ENCODE measurements at places on chromosomes 6 and 20.
A peak's percentile ranks its signal among the peaks of the same experiment; 100 is the strongest.

- DNase-seq, result no peak
Measured at GRCh38 chr20:47338131-47338628, 18.3 kb downstream of the ZMYND8 start.

DNA sequence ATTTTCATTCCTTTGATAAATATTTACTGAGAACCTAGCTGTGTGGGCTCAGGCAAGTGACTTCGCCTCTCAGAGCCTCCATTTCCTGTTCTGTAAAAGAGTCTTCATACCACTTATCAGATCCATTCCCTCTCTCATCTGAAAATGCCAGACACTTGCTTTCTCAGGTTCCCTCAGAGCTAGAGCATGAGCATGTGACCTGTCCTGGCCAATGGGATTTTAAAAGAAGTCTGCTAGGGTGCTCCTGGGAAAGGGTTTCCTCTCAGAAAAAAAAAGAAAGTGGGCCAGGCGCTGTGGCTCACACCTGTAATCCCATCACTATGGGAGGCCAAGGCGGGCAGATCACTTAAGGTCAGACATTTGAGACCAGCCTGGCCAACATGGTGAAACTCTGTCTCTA, 5.3 kb downstream of the KCNB1 start:
- DNase-seq, result no peak

- no peak for DNase-seq
Measured at GRCh38 chr20:24827603-24828295, 121.3 kb upstream of the CST7 start.

GRCh38 chr6:166815629-166816028, 140.7 kb downstream of the RNASET2 start:
- DNase-seq, result no peak

DNA sequence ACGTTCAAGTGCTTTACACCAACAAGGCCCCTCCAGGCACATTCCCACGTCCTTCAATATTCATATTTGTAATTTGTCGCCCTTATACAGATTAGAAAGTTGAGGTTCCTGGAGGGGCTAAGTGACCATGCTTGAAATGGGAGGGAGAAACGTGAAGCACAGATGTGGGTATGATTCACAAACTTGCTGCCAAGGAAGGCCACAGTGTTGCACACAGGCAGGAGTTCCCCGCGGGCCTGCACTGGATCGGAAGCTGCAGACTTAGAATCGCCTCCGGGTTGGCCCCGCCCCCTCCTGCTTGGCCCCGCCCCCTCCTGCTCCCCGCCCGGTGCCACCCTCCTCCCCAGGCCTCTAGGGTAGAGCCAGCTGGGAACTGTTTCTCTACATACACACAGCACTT, 58.2 kb upstream of the QKI start:
- peak; percentile 90 for DNase-seq

GRCh38 chr20:8523684-8524083, 391.6 kb downstream of the PLCB1 start:
- peak; percentile 50 for DNase-seq

All from inflammatory macrophage (primary cell).